ENCODE measurements at places on chromosomes 13 and 19. TPM values are rescaled to one million over a fixed set of nuclear protein-coding genes. Genes with fewer than 3 reads are reported as not detected.

The SIGLECL1 gene
- total RNA-seq: not detected

The GNG8 gene
- not detected for total RNA-seq

The ERICH4 gene
- total RNA-seq: not detected

The ICAM4 gene
- total RNA-seq: 1.1 TPM

The THSD8 gene
- not detected for total RNA-seq

The SIGLEC10 gene
- not detected for total RNA-seq

The PSG6 gene
- total RNA-seq: not detected

The KIR2DL1 gene
- total RNA-seq: not detected

The TUBB4A gene
- total RNA-seq: not detected

The ZNF728 gene
- total RNA-seq: not detected

The ZNF726 gene
- total RNA-seq: 5.7 TPM

The CEACAM16 gene
- not detected for total RNA-seq

The SIGLEC8 gene
- not detected for total RNA-seq

The CCNA1 gene
- 9.0 TPM for total RNA-seq

The JOSD2 gene
- total RNA-seq: 16.7 TPM

The KLK12 gene
- total RNA-seq: not detected

The PEX11G gene
- 1.5 TPM for total RNA-seq

The CERS1 gene
- total RNA-seq: 1.3 TPM

Measured in bladder microvascular endothelial cell (primary cell).